ENCODE measurements at places on chromosomes 7 and 10.
A peak's percentile ranks its signal among the peaks of the same experiment; 100 is the strongest.

DNA sequence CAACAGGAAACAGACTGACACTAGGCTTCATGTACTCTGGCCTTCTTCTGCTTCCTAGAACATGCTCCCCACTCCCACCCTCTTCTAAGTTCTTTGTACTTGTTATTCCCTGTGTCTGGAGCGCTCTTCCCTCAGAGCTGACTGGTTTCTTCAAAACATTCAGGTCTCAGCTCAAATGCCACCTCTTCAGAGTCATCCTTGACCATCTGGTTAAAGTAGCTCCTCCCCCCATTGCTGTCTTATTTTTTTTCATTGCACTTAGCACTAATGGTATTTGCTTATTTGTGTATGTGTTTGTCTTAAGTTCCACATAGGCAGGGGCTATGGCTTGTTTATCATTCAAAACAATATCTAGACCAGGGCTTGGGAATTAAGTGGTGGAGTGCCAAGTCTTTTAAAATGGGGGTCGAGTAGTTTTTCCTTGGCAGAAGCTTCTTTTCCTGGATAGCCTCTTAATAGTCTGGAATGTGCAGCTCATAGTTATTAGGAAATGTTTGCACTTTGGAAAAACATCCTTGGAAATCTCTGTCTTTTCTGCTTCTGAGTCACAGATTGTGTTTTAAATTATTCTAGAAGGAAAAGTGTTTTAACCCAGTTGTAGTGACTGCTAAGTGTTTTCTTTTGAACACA, 60.0 kb downstream of the RALA start:
- no peaks in the 10 kb centered on the region for H3K27me3 ChIP-seq
- peaks cover 7% of the 10 kb centered on the region for H3K36me3 ChIP-seq
- DNase-seq: no peak
- no peak overlapping the region for H3K27ac ChIP-seq
- H3K4me1 ChIP-seq: no peaks in the 10 kb centered on the region
- no peak overlapping the region for H3K4me3 ChIP-seq

DNA sequence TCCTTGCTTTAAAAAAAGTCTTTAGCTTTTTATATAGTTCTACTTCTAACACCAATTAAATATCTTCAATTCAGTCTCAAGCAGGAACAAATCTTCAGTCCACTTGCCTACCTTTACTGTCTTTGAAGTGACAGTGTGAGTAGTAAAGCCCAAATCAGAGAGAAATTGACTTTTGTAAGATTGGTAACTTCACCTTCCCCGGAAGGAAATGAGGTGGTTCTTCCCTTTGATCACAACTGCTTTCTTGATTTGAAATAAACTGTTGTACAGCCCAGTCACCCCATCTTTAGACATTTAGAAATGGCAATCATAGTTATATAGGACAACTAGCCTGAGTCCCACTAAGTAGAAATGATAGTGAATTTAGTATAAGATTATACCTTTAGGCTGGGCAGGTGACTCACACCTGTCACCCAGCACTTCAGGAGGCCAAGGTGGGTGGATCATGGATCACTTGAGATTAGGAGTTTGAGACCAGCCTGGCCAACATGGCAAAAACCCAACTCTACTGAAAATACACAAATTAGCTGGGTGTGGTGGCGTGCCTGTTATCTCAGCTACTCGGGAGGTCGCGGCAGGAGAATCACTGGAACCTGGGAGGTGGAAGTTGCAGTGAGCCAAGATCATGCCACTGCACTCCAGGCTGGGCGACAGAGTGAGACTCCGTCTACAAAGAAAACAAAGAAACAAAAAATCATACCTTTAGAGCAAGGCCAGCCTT, 4.7 kb downstream of the FAS start:
- DNase-seq: no peak
- H3K27ac ChIP-seq: peak overlapping the region; percentile 16
- H3K4me1 ChIP-seq: peaks cover 4% of the 10 kb centered on the region
- H3K27me3 ChIP-seq: no peaks in the 10 kb centered on the region

DNA sequence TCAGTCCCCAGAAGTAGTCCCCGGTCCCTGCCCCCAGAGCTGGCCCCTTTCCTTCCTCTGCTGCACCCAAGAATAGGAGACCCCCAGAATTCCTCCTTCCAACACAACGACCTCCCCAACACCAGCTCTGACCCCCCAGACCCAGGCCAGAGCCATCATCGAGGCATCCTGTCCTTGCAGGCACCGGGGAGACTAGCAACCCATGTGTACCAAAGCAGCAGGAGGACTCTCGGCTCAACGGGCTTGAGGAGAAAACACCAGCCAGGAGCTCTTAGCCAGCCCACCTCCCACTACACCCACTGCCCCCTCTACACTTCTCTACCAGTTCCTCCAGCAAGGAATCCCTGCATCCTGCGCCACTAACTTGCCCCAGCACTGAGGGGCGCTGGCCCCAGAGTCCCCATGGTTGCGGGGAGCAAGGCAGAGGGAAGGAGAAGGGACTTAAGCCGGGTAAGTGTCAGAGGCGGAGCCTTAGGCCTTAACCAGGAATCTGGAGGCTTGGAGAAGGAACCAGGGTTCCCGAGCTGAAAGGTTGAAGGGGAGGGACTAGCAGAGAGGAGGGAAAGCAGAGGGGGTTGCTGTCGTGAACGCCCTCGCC, 3.9 kb downstream of the GRID1 start:
- no peak overlapping the region for H3K27ac ChIP-seq
- peaks cover 58% of the 10 kb centered on the region for H3K4me1 ChIP-seq
- no peaks in the 10 kb centered on the region for H3K36me3 ChIP-seq
- H3K27me3 ChIP-seq: no peaks in the 10 kb centered on the region
- H3K4me3 ChIP-seq: no peak overlapping the region

DNA sequence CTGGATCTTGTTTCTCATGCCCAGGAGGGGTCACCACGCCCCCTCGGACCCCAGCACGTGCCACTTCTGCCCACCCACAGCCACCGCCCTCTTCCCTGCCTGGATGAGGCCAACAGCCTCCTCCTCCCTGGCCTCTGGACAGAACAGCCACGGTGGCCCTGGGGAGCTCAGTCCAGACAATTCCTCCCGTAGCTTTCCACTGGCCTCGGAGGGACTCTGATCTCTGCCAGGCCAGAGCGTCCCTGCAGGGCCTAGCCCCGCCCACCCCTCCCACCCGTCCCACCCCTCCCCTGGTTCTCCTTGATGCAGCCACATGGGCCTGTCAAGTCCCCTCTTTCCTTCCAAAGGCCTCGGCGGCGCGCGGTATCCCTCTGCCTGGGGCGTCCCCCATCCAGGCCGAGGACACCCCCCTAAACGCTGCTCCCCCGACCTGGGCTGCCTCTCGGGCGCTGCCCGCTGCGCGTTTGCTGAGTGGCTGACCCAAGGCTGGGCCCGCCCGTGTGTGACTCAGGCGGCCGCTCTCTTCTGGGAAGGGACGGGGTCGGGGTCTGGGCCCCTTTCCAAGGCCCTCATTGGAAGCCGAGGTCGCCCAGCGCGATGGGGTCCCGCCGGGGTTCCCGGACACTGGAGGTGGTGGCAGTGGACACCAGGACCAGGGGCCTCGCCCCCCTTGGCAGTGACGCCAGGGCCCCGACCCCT, 557 bp downstream of the TMEM120A start:
- H3K36me3 ChIP-seq: no peaks in the 10 kb centered on the region
- no peaks in the 10 kb centered on the region for H3K4me1 ChIP-seq
- peak overlapping the region; percentile 88 for H3K4me3 ChIP-seq
- peak; percentile 59 for DNase-seq

DNA sequence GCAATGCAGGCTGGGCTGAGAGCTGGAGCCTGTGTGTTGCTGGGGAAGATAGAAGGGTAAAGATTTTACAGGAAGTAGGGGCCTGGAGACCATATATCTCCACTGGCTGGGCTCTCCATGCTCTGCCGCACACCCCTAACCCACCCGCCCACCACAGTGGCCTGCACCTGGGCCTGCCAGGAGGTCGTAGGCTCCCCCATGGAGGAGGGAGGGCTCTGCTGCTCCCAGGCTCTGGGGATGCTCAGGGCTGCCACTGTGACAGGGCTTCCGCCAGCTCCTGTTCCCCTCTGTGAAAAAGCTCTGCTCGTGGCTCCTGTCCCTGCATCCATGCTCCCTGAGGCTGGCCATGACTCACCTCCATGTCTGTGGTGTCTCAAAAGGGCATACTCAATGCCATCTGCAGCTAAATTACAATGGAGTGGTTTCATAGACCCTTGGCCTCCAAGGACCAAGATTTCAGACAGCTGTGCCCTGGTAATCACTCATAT, 106.0 kb downstream of the CXCL12 start:
- H3K27me3 ChIP-seq: no peaks in the 10 kb centered on the region
- no peaks in the 10 kb centered on the region for H3K4me1 ChIP-seq
- H3K36me3 ChIP-seq: no peaks in the 10 kb centered on the region
- DNase-seq: no peak
- H3K4me3 ChIP-seq: no peak overlapping the region
- no peak overlapping the region for H3K27ac ChIP-seq

DNA sequence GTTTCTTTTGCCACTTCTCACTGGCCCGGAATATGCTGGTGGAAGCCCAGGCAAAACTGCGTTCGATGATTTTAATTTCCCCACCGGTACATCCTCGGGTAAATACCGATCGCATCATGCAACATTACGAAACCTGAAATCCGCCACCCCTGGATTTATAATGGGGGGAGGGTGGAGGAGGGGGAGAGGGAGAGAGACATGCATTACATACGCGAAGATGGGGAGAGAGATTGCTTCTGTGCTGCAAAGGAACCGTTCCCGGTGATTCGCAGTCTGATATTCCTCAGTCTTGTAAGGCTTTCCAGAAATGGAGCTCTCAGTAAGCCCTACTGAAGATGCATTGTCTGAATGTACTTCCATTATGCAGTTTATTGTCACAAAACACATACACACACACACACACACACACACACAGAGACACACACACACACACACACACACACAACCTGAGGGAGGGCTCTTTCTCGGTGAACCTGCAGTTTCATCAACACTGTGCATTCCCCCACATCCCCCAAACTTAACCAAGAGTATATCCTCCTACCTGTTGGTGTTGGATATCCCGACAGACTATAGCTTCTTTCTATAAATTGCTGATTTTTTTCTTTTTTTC, 741 bp downstream of the GPR85 start:
- H3K27ac ChIP-seq: no peak overlapping the region
- no peaks in the 10 kb centered on the region for H3K36me3 ChIP-seq
- no peaks in the 10 kb centered on the region for H3K27me3 ChIP-seq
- DNase-seq: no peak
- no peaks in the 10 kb centered on the region for H3K4me1 ChIP-seq
- H3K4me3 ChIP-seq: no peak overlapping the region

DNA sequence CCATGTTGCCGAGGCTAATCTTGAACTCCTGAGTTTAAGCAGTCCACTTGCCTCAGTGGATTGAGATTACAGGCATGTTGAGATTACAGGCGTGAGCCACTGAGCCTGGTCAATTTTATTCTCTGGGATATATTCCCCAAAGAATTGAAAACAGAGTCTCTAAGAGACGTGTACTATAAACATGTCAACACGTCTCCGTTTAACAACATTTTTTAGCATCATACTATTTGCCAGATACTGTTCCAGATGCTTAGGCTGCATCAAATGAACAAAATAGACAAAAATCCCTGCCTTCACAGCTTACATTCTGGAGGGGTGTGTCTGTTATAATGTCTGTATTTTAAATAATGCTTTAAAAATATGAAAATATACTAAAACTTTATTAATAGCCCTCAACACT, 54.1 kb upstream of the PRKG1 start:
- H3K4me3 ChIP-seq: no peak overlapping the region
- H3K27me3 ChIP-seq: no peaks in the 10 kb centered on the region
- H3K36me3 ChIP-seq: no peaks in the 10 kb centered on the region
- H3K4me1 ChIP-seq: no peaks in the 10 kb centered on the region
- no peak overlapping the region for H3K27ac ChIP-seq

DNA sequence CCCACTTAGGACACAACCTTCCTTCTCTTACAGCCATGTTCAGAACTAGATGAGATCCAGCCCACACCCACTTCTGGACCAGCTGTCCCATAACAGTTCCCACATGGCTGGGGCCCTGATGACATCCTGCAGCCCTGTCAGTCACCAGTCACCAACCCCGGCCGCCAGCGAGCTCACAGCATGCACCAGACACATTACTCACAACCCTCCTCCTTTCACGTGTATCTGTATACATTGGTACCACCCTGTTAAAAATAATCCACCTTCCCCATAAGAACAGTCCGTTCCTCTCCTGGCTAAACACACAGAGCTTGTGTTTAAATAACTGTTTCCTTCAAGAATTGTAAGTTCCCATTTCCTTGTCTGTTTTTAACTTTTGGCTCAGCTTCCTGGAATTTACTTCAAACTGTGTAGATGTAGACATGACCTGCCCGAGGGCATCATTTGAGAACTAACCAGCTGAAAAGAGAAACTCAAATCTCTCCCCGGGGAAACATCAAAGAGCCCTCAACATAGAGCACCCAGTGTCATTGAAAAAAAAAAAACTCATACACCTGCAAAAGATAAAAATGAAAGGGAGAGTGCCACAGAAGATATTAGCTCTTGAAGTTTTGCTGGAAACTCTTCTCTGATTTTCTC, 26.0 kb upstream of the PRLHR start:
- no peak overlapping the region for H3K4me3 ChIP-seq
- DNase-seq: no peak
- H3K27me3 ChIP-seq: peaks cover 2% of the 10 kb centered on the region
- H3K36me3 ChIP-seq: no peaks in the 10 kb centered on the region
- no peaks in the 10 kb centered on the region for H3K4me1 ChIP-seq
- H3K27ac ChIP-seq: no peak overlapping the region

DNA sequence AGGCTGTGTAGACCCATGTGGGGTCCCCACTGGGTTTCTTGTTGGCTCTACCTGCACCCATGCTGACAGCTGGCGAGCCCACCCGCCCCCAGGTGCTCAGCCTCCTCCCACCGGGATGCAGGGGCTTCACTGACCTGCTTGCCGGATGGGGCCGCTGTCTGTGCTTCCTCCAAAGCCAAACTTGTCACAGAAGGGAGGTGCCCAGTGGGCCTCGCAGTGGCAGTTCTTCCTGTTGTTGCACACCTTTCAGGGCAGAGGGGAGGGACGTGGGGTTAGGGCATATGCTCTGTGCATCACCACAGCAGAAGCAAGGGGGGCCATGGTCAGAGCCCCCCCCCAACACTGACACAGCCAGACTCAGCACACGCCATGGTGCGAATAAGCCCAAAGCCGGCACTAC, 146.5 kb downstream of the FANK1 start:
- H3K36me3 ChIP-seq: no peaks in the 10 kb centered on the region
- no peak overlapping the region for H3K27ac ChIP-seq
- no peak for DNase-seq

DNA sequence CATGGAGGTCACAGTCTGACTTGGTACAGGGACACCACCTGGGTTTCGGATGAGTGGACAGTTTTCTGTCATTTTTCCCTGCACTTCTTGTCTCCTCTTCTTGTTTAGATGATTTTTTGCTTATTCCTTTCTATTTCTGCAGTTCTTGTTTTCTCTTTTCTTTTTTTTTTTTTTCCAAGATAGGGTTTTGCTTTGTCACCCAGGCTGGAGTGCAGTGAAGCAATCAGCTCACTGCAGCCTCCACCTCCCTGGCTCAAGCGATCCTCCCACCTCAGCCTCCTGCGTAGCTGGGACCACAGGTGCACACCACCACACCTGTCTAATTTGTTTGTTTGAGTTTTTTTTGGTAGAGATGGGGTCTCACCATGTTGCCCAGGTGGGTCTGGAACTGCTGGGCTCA, 49.7 kb upstream of the RASGEF1A start:
- no peak overlapping the region for H3K4me3 ChIP-seq
- no peaks in the 10 kb centered on the region for H3K27me3 ChIP-seq
- no peaks in the 10 kb centered on the region for H3K4me1 ChIP-seq
- DNase-seq: no peak
- H3K27ac ChIP-seq: no peak overlapping the region

All from tibial nerve (tissue), 4 donors.